ENCODE measurements at places on chromosomes 1 and 21.

DNA sequence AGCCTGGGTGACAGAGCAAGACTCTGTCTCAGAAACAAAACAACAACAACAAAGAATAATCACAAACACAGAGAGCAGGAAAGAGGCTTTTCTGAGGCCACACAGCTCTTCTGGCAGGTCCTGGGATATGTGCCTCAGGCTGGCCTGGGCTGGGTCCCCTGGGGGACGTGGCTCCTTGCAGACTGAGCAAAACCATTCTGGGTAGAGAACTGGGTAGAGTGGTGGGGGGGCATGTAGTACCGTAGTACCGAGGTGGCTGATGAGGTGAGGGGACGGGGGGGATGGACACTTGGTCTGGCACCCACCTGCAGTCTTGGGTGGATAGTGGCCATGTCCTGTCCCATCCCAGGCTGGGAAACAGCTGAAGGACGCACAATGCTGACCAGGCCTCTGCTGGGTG, 6.0 kb downstream of the TMEM82 start:
- no peak for DNase-seq

GRCh38 chr1:165312591-165312990, 43.9 kb downstream of the LMX1A start:
- no peak for DNase-seq

- no peak for DNase-seq
These were observed 87.9 kb downstream of the RPS6KC1 start for GRCh38 chr1:213138892-213139291.

- DNase-seq, result no peak
These were observed 19.0 kb downstream of the OR2L3 start for GRCh38 chr1:248065604-248066003.

GRCh38 chr1:157099633-157100009, at the start of gene ETV3L:
Gene ETV3L, minus strand, starts transcription at chr1:157099808. Its CDS starts 285 bp downstream, at chr1:157099523.
- no peak for DNase-seq

DNA sequence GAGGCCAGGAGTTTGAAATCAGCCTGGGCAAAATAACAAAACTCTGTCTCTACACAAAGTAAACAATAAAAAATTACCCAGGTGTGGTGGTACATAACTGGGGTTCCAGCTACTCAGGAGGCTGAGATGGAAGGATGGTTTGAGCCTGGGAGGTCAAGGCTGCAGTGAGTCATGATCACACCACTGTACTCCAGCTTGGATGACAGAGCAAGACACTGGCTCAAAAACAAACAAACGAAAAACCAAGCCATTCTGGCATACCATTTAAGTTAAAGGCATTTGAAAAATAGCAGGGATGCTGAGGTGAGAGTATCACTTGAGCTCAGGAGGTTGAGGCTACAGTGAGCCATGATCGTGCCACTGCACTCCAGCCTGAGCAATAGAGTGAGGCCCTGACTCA, 5.3 kb upstream of the ALDH9A1 start:
- DNase-seq, result no peak

- no peak for DNase-seq
These were observed 18.9 kb downstream of the FAAH start for GRCh38 chr1:46412893-46413595.

DNA sequence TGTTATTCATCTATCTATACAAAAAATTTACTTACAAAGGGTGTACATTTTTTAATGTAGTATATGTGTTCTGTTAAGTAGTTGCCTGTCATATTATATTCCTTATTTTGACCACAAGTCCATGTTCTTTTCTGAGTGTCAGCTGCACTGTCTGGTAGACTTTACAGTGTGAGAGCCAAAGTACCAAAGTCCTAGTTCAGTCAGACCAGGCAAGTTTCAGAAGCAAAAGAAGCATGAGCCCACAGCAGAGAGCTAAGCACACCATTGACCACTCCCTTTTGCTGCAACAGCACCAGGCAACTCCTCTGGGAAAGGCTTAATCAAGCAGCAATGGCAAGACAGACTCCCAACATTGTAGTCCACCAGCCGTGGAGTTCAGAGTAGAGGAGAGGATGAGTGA, 631.9 kb upstream of the PKN2 start:
- no peak for DNase-seq

- DNase-seq, result no peak
These were observed 217.6 kb upstream of the SAMSN1 start for GRCh38 chr21:14763695-14764064.

GRCh38 chr1:51316846-51317120, 13.6 kb downstream of the TTC39A start:
- DNase-seq, result no peak

- no peak for DNase-seq
These were observed 3.7 kb downstream of the SLC45A3 start for GRCh38 chr1:205676597-205676996.

DNA sequence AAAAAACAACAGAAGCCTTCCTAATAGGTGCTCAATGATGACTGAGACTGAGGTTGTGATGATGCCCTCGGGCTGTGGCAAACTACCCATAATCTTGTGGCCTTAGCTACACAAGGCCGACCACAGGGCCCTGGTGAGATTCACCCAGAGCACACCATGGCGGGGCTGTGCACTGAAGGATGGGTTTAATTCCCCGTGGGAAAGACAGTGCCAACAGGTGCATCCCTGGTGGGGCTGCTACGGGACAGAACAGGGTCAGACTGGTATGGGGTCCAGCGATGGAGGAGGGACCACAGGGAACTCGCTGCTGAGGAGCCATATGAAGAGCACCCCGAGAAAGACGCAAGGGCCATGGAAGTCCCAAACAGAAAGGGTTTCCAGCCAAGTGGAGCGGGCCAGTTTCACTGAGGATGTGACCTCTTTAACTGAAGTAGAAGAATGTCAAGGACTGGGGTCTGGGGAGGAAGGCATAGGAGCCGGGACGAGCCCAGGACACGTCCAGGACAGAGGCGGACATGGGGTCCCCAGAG, 21.3 kb downstream of the PRDM15 start:
- no peak for DNase-seq

DNA sequence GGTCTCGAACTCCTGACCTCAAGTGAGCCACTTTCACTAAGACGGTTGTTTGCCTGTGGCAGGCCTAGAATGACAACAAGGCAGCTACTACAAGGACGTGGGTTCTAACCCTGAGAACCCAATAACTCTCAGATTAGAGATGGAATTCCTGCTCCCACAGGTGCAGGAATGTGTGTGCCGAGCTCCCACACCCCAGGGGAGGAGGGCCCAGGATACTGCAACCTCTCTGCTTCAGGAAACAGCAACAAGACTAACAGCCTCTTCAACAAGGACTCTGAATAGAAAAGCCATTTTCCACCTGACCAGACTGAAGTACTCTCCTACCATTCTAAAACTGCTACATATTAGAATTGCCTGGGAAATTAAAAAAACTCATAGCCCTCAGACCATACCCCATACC, 4.9 kb downstream of the LSM10 start:
- DNase-seq, result no peak

DNA sequence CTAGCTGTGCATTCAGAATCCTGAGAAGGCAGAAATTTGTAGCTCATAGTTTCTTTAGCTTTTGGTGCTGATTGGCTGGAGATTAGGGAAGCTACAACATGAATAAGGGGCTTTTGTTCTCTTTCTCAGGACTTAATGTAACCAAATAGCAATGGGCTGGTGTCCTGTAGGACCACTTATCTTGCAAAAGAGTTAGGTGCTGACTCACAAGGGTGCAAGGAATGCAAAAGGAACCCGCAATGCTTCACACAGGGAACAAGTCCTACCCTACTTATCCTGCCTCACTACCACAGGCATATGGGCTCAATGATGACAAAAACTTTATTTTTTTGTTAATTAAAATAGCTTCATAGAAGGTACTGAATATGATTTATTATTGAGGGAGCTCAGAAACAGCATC, 541.5 kb downstream of the AMY1C start:
- no peak for DNase-seq

- DNase-seq, result no peak
These were observed 14.1 kb upstream of the MOB3C start for GRCh38 chr1:46630719-46631118.

Measured in left hindlimb (tissue), 1 donor.